ENCODE measurements at places on chromosomes 7 and 10.

DNA sequence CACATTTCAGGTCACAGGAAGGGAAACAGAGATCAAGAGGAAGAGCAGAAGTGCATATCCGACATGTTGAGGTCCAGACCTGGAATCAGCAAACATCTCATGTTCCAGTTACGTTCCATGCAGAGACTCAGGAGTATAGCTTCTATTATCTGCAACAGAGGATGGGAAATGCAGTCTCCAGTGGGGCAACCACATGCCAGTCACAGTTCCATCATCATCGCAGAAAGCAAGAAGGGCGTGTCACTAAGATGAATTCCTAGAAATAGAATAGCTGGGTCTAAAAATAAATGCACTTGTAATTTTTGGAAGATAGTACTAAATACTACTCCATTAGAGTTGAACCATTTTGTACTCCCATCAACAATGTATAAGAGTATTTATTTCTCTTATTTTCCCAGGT is 133.2 kb upstream of the MDFIC start:
- no peak for DNase-seq

- DNase-seq: no peak
Observed at GRCh38 chr10:87615856-87616255, 43.8 kb upstream of the PAPSS2 start.

GRCh38 chr7:98165827-98166667 is 45.2 kb upstream of the BHLHA15 start:
- no peak for DNase-seq

DNA sequence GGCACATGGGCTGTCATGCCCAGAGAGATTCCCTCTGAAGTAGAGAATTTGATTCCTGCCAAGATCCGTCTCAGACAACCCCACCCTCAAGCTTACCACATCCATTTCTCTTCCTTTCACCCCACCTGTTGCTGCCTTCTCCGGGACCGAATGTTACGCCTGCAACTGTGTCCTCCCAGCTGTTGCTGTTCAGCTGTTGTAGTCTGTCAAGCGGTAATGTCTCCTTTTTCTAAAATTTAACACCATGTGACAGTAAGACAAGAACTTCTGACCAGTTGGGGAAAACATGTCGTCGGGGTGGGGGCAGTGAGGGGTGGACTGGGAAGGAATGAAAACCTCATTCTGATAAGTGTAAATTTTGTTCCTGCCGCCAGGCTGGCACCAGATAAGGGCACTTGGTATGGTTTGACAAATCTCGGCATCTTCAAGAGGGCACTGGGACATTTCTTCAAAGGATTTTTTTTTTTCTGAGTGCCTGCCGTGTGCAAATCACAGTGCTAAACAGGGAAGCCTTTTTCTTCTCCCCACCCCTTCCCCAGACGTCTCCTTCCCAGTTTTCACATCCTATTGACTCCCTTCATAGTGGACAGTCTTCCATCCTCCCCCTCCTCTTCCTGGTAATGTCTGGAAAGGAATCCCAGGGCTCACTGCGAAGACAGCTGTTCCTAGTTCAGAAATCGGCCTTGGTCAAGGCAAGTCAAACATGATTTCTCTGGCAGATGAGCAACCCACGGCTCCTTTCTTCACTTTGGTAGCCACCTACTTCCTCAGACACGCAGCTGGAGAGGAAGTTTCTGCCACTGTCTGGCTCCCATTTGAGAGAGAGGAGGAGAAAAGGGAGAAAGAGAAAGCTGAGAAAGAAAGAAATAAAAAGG is 5.0 kb upstream of the CELF2 start:
- no peak for DNase-seq

- DNase-seq: peak; percentile 77
Observed at GRCh38 chr10:15485684-15486316, 114.7 kb upstream of the FAM171A1 start.

DNA sequence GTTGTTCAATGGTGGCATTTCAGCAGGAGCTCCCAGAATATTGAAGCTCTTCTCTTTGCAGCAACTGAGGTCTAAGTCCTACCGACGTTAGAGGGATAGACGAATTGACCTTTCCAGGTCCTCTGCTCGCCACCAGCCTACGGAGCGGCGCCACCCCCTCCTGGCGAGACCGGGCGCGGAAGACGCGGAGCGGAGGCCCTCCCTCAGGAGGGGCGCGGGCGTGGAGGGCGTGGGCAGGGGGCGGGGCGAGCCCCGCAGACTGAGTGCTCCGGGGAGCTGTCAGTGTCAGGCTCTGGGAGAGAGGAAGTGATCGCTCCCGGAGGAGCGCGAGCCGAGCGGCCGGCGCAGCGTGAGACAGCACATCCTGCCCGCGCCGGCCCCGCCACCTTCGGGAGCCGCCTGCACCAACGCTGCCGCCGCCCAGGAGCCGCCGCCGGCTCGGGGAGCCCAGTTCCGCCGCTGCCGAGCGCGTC is at the start of gene DYNC1I1:
TSS of gene DYNC1I1 (plus strand) at position 257 of the 473 bp plus-strand sequence. CDS start 32,176 bp downstream, outside the sequence.
- peak; percentile 12 for DNase-seq

DNA sequence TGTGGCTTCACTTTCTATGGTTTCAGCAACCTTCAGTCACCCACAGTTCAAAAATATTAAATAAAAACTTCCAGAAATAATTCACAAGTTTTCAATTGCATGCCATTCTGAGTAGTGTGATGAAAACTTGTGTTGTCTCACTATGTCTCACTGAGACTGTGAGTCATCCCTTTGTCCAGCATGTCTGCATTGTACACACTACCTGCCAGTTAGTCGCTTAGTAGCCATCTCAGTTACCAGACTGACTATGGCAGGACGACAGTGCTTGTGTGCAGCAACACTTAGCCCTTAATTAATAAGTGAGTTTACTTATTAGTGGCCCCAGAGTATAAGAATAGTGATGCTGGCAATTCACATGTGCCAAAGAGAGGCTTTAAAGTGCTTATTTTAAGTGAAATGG is 22.5 kb downstream of the CCDC186 start:
- peak; percentile 37 for DNase-seq

DNA sequence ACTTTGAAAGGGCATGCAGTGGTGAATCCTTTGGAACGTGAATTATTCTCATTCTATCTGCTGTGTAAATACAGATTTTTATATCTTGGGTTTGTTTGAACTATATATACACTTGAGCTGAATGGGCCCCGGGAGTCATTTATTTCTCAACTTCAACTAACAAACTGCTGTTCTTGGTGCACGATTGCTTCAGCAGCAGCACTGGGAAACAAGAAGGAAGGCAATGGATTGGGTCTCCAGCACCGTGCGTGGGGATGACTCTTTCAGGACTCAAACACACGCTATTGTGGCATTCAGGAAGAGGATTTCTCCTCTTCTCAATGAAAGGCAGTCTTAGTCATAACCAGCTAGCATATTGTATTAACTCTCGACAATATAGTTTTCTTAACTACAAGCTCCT is 226.0 kb upstream of the NFE2L3 start:
- no peak for DNase-seq

GRCh38 chr10:24251547-24251946 is 42.6 kb downstream of the KIAA1217 start:
- DNase-seq: no peak

DNA sequence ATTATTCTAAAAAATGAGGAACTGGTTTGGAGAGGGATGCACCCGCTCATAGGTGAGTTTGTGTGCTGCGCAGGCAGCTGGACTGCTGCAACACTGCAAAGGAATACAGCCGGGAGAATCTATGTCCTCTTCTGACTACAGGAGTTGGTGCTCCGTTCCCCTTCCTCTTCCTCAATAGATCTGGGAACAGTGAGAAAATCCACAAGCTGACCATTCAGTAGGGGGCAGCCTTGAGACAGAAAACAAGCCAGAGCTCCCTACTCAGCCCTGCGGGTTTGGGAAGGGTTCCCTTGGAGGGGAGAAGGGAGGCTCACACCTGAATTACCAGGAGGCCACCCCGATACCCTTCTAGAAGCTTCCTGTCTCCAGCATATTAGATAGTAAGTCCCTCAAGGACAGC is 87.3 kb upstream of the FOXI2 start:
- DNase-seq: no peak

DNA sequence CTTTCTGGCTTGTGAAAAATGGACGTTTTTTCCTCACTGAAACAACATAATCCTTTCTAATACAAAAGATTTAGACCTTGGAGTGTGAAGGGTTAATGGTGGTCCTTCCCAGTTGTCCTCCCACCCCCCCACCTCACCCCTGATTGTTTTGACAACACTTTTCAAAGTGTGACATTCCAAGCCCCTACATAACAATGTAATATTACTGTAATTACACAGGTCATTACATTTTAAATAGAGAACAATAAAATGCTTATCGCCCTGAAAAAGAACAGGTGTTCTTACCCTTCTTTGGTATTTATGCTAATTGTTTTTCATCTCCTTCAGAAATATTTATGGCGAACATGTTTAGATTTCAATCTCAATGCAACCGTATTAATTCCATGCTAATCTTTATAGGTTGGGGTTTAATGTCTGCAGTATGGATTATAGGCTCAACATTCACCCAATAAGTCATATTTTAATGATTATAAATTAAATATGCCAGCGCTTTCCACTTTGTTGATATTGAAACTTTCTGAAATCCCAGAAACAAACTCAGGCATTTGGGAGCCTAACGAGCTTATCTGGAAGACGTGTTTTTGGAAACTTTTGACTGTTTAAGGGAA is 5.0 kb downstream of the TCF7L2 start:
- DNase-seq: no peak

DNA sequence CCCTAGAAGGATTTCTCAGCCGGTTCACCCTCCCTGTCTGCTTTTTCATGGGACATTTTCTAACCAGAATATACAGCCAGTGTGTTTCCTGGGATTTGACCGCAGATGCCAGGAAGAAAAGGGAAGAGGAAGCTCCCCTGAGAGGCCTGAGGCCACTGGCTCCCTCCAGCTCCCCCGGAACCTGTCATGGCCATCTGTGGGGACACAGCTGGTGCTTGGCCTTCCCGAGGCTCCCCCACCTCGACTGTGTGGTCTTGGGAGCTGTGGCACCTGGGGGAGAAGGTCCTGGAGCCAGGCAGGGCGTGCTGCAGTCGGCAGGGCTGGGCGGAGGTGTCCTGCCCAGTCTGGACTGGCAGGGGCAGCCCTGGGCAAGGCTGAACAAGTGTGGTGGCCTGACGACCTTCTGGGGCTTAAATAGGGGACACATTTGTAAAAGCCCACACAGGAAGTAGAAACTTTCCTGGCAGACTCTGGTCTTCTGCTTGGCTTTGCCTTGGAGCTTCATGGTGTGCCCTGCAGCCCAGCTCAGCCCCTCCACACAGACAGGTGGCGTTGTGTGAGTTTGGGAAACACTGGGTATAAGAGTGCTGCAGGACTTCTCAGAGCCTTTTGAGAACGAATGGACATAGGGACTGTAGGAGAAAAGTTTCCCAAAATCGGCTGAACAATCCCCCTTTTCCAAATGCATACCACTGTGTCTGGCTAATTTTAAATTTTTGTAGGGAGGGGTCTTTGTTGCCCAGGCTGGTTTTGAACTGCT is 6.8 kb downstream of the BRI3 start:
- DNase-seq: no peak

Measured in fibroblast of skin of left quadriceps (primary cell).